ENCODE measurements at places on chromosomes 7 and 10.

GRCh38 chr7:114312649-114313048 is 102.0 kb upstream of the FOXP2 start:
- DNase-seq = no peak

DNA sequence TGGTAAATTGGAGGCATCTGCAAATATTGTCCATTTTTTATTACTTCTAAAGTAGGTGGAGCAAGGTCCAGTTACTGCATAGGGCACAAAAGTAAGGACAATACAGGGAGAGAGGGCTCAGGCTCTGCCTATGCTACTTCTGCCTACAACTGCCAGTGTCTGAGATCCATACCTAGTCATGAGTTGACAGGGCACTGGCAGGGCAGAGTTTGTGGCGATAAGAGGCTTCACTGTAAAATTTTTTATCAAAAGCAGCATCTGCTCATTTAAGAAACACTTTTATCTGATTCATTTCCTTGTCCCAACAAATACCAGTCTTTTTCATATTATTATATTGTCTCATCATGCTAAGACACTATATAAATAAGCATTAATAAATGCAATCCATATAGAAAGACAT is 178.0 kb downstream of the LRRN3 start:
- DNase-seq = no peak

DNA sequence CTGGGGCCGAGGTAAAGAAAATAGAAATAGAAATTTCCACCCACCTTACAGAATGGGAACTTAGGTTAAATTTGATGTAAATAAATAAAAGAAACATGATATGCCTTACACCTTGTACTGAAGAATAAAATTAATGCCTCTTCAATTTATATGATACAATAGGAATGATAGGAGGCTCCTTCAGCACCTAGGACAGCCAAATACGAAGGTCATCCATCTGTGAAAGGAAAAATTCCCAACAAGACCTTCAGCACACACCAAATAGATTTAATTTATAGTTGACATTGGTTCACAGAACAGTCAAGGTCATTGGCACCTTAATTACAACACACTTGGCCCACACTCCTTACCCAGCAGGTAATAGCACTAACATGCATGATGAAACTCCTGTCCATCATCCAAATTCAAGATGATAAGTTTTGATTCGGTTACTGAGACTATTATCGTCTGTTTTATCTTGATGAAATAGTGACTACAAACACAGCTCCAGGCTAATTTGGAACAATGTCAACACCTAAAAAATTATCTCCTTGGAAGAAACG is 250.9 kb downstream of the SNX13 start:
- no peak for DNase-seq

DNA sequence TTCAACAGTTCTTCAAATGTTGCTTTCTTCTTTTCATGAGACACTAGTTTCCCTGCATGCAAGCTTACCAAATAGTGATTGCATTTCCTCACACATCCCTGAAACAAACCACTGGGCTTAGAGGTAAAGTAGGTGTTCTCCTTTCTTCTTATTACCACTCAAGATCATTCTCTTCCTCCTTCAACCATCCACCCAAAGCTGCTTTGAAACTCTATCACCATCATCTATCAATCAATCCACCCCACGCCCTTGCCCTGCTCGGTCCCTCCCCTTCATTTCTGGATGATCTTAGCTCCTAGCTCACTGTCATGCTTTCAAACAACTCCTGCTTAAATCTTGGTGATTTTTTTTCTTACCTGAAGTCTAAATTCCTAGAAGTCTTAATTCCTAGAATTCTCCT is 18.9 kb downstream of the HYCC1 start:
- DNase-seq = no peak

GRCh38 chr10:119131512-119132240 is 27.8 kb downstream of the DENND10 start:
- peak; percentile 69 for DNase-seq

DNA sequence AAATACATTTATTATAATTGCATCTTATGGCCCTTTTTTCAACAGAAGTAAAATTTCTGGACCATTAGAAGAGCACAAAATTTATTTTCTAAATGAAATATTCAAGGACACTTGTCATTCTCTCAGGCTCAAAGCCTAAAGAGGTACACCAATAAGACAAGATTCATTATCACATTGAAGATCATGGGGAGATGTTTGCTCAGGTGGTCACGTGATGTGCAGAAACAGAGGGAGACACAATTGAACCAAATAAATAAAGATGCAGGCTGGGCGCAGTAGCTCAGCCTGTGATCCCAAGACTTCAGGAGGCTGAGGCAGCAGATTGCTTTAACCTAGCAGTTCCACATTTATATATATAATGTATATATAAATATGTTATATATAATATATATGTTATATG is 53.2 kb upstream of the TMEM254 start:
- no peak for DNase-seq

GRCh38 chr7:46396481-46396880 is 475.4 kb upstream of the IGFBP3 start:
- no peak for DNase-seq

DNA sequence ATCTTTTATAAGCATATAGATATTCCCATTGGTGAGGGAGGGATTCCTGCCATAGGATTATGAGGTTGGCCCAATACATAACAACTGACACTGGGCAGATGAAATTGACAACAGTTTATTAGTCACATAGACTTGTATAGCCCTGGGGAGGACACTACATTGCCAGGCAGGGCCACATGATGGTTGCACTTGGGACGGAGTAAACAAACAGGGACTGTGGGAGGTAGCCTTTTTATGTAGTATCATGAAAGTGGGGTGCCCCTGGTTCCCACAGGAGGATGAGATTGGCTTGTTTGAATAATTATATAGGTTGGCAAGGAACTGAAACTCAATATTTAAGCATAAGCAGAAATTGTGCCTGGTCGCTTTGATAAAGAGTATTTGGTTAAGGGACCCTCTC is 23.5 kb downstream of the TRIM24 start:
- no peak for DNase-seq

DNA sequence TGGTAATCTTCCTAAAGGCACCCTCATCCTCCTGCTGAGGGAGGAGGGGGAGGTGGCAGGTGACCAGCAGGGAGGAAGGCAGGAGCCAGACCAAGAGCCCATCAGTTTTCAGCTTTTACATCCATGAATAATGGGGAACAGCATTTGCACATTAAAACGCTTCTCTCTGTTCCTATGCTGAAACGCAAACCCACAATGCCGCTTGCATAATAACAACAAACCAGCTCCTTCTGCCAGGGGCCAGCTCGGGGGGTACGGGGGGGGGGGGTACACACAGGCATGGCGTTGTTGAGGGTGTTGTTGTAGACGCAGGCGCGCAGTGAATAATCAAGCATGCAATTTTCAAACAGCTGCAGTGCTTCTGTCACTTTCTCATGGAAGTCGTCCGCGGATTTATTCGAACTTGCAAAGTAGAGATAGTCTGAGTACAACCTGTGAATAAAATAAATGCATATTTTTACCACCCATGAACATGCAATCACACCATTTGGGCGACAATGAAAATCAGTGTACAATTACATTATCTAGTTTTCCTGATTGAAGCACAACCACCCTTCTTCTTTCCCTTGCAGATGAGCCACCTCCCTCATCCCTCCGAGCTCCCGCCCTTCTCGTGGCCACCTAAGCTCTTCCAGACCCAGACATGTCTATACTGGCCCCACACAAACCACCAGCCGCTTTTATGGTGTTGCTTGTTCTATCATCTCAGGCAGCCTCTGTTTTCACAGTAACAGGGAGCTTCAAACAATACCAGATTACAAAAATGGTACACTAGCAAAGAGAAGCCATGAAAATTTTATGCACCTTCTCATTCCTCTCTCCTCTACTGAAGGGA is 72.2 kb downstream of the CHST15 start:
- no peak for DNase-seq

GRCh38 chr10:110803830-110804338 is 67.8 kb upstream of the PDCD4 start:
- peak; percentile 48 for DNase-seq

GRCh38 chr10:44460416-44460815 is 75.5 kb upstream of the CXCL12 start:
- DNase-seq = peak; percentile 46

- no peak for DNase-seq
Observed at GRCh38 chr10:123581656-123582055, 84.5 kb upstream of the GPR26 start.

GRCh38 chr7:113267271-113267670 is 148.9 kb upstream of the SMIM30 start:
- no peak for DNase-seq

- peak; percentile 38 for DNase-seq
Observed at GRCh38 chr7:27822245-27822644, 82.3 kb downstream of the TAX1BP1 start.

GRCh38 chr10:60870416-60870728 is 73.6 kb downstream of the RHOBTB1 start:
- DNase-seq = no peak

DNA sequence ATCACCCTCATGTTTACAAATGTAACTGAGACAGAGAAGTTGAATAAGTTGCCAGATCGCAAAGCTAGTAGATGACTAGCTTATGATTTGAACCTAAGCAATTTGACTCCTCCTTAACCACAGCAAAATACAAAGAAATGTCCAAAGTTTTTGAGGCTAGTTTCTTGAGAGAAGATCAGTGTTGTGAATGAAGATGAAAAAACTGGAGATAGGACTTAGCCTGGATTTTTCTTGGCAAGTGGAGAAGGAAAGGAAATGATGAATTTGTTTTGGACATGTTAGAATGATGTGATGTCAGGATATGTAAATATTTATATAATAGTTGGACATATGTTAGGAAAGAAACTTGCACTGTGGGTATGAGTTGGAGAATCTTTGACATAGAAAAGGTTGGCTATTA is 149.8 kb downstream of the LSMEM1 start:
- peak; percentile 51 for DNase-seq

DNA sequence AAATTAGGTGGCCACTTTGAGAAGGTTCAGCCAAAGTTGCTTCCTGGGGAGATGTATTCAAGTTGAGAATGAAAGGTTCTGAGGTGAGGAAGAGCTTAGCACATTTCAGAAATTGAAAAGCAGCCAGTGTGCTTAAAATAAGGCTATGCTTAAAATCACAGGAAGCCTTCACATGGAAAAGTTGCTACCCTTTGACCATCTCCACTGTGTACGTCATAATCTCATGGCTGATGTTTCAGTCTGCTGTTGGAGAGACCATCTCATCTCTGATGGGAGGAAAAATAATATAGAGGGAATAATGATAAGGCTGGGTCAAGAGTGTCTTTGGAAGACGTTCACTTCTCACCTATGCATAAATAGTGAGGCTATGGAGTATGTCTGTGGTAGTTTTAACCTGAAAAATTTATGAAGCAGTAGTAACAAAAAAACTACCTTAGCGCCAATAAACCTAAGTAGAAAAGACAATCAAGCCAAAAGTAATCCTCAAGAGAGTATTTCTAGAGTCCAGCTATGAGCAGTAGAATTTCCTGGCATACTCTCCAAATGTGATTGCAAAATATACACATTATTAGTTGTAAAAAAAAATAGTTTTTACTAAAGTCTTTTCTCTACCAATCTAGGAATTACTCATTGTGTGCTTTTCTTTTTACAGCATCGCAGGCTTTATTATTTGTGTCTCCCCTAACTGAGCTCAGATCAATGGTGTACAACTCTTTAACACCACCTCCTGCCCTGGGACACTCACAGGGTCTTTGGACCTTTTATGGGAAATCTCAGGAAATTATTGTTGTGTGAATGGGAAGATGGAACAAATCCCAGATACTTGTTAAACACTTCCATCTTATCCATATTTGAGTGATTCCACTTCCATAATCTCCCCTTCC is 435.2 kb upstream of the LRGUK start:
- peak; percentile 80 for DNase-seq

- no peak for DNase-seq
Observed at GRCh38 chr10:28952523-28952922, 275.2 kb downstream of the BAMBI start.

Measured in cardiac fibroblast (primary cell).